8988T (cell line): ENCODE measurements at places on chromosomes 7 and 10.

DNA sequence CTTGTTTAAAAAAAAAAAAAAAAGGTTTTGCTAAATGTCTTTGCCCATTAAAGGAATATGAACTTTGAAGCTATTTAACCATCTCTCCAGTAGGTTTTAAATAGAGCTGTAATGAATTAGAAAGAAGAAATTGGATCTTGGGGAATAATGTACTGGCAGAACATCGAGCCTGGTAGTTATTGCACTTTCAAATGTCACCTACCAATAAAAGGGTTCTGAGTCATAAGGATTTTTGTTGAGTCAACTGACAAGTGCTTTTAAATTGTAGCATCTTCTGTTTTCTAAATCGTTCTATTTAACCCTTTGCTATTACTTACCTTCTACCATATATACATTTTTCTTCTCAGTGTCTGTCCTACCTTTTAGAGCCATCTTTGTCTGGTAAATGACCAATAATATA lies 10.7 kb downstream of the CUTC start:
- DNase-seq = no peak

DNA sequence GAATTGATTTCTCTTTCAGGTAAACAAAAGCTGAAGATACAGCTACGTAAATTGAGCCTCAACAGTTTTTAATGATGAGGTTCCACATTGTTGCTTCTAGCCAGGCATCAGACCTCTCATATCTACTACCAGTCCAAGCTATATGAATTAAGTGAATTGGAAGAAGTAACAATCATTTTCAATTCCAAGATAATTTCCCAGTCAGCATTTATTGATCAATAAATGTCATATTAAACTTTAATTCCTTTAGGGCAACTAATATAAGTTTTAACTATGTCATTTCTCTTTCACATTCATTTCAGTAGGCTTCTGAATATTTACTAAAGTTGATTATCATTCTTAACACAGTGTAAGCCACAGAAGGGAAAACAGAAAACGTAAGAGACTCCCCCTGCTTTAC lies 1413.7 kb upstream of the CELF2 start:
- DNase-seq = no peak

GRCh38 chr10:3949711-3950110 lies 164.7 kb upstream of the KLF6 start:
- no peak for DNase-seq

DNA sequence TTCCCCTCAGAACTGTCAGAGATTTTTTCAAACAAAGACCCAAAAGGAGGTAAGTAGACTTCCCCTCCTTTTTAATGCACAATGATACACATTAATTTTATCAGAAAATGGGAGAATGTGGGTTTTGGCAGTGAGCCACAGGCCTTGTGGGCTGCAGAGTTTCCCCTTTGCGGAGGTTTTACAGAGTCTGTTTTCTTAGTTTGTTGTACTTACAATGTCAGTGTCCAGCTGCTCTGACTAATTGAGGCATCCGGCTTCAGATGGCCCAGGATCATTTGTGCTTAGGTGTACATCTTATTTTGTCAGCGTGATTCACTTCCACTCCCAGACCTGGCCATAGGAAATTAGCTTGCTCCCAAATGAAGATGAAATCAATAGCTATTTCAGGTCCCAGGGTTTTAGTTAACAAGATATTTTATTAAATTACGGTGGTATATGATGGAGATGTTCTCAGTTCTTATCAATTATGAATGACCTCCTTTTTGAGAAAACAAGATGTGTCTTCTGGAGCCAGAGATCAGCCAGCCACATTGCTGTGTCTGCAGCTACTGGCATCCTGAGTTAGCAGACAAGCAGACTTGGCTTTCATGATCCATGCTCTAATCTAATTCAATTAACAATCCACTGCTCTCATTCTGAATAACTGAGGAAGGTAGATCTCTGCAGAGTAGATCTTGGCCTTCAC lies 1086.6 kb upstream of the SORCS1 start:
- DNase-seq = no peak

DNA sequence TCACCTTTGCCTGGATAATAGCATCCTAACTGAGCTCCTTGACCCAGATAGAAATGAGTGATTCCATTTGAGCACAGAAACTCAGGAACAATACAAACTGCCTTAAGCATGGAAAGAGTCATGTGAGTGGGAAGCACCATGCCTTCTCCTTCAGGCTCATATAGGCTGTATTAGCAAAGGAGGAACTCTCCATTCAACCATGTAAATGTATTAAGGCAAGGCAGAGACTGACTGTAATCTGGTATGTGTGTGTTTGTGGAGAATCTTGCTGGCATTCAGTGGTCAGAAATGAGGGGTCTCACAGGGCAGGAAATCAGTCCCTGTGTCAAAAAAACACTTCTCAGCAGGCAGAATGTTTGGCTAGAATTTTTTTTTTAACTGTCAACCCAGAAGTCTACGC lies 40.2 kb downstream of the COA1 start:
- no peak for DNase-seq

DNA sequence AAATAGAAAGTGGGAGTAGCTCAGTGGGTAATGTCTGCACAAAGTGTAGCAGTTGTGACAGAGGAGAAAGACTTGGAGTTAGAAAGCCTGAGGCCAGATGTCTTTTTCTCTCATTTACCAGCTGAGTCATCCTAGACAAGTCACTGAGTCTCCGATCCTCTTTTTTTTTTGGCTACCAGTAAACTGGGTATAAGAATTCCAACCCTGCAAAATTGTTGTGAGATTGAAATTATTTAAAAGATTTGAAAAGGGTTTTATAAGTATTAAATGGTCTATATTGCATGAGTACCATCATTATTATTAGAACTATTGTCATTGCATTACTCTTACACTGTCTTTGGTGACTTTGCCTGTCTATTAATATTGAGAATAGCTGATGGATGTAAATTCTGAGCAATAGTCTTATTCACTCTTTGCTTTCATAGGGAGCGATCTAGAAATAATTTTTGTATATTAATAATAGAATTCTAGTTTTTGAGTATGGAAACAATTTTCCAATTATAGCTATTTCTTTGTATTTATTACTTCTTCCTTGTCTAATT lies 74.0 kb downstream of the ARID5B start:
- DNase-seq = no peak

DNA sequence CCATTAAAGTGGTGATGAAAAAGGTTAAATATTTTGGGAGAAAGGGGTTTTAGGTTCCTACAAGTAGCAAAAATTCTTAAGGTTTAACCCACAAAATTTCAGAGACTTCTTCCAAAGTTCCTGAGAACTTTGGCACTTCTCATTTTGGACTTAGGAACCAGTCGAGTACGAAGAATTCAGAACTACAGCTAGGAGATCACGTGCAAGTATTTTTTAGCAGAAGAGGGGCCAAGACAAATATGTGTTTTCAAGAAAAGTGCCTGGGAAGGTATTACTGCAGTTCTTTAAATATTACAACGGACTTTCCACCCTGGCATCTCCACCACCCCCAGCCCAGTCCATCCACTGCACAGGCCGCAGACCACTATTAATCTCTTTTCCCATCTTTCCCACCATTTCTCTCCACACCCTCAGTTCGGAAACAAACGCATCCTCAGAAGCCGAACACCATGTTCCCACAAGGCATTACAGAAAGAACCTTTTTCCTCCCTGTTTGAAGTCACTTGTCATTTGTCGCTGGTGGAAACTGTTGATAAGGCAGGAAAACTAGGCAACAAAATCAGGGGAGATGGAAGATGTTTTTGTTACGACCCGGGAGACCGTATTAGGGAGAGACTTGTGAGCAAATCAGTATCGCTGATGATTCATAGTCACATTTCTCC lies 7.1 kb downstream of the INHBA start:
- no peak for DNase-seq

- DNase-seq = no peak
Measured at GRCh38 chr7:142711196-142711595, 38.1 kb upstream of the PRSS1 start.

GRCh38 chr10:35353805-35354204 lies 17.5 kb downstream of the CCNY start:
- no peak for DNase-seq

GRCh38 chr10:623477-624311 lies 65.8 kb downstream of the DIP2C start:
- DNase-seq = no peak
